CD4-positive, CD25-positive, alpha-beta regulatory T cell (primary cell): ENCODE measurements at places on chromosomes 7 and 10. TPM values are rescaled to one million over a fixed set of nuclear protein-coding genes. Genes with fewer than 3 reads are reported as not detected.

GRCh38 chr7:78769481-78770101 is 683.9 kb downstream of the MAGI2 start:
- no peak for DNase-seq

DNA sequence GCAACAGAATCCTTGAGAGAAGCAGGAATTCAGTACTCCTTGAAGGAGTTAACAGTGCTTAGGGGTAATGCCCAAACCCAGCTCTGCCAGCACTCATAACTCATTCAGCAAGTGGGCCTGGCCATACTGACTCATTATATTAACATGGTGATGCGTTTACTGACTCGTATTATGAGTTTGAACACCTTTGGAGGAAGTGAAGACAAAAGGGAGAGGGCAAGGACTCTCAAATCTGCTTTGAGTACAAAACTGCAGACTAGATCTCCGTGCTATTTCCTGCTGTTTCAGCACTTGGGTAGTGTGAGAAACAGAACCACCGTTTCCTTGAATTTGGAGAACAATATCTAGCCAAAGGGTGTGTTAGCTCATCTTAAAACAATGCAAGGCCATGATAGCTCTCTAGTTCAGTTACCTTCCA is 30.8 kb downstream of the SLC16A9 start:
- no peak for DNase-seq

CLCN1 gene
- polyA plus RNA-seq = not detected

TWIST1 gene
- not detected for polyA plus RNA-seq

TNKS2 gene
- 24.3 TPM for polyA plus RNA-seq

DNA sequence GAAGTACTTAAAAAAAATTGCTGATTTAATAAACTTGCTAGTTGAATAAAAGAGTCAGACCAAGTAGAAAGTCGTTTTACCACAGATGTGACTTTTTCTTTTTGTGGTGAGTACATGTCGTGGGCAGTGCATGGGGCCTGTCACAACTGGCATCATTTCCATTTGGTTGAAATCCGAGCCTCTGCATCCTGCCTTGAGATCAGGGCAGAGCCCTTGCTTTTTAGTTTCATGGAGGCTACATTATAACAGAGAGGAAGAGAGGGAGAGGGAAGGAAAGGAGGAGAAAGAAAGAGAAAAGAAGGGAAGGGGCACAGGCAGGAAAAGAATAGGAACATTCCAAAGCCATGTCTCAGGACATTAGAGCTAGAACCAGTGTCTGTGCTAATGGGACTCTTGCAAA is 20.4 kb upstream of the INSYN2A start:
- no peak for DNase-seq
